ENCODE measurements at places on chromosomes 2 and 18.

DNA sequence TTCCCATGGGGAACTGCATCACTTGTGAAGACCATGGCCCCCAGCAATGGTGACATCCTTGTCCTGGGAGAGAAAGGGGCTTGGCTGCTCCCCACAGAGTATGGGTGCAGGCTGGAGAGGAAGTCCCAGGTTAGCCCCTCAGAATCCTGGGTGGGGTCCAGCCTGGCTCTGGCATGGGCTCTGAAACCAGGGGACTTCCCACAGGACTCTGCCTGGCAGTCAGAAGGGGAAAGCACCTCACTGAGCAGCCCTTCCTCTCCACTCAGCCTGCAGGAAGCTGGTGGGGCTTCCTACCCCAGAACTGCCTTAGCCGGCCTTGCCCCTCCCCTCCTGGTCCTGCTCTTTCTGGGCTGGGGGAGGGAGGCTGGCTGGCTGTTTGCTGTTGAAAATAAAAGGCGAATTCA is 3.7 kb downstream of the NEURL3 start:
- DNase-seq: no peak

DNA sequence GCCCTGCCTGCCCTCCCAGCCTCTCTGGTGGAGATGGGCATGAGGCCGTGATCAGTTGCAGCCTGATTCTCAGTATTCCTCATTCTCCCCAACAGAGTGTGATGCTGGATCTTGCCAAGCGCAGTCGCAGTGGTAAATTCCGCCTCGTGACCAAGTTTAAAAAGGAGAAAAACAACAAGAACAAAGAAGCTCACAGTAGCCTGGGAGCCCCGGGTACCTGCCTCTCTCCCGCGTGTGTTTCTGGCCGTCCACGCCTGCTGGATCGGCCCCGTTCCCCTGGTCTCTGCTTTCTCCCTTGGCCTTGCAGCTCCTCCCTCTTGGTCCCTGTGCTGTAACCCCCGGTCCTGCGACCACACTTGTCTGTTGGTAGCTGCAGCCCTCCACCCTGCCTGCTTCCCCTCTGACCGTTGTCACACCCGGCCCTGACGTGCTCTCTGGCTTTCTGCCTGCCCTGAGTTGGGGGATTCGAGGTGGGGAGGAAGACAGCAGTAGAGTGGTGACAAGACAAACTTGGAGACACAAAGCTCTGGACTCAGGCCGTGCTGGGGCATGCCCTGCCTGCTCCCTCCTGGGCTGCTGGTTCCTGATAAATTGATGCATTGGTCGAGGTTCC is 99.5 kb downstream of the USP40 start:
- no peak for DNase-seq

DNA sequence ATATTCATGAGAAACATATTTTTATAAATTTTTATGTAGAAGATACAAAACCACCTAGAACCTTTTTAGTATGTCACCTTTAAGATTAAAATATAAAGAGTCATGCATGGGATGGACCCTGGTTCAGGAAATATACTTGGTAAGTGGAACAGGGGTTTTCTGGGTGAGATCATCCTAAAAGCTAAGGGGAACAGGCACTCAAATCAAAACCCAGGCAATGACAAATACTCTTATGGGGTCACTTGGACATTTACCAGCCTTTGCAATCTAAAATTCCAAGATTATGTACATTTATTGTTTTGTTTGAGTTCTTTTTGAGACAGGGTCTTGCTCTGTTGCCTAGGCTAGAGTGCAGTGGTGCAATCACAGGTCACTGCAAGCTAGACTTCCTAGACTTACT is 65.8 kb downstream of the SGPP2 start:
- DNase-seq: no peak

- no peak for DNase-seq
Measured at GRCh38 chr2:100767810-100768806, 51.8 kb upstream of the NPAS2 start.

DNA sequence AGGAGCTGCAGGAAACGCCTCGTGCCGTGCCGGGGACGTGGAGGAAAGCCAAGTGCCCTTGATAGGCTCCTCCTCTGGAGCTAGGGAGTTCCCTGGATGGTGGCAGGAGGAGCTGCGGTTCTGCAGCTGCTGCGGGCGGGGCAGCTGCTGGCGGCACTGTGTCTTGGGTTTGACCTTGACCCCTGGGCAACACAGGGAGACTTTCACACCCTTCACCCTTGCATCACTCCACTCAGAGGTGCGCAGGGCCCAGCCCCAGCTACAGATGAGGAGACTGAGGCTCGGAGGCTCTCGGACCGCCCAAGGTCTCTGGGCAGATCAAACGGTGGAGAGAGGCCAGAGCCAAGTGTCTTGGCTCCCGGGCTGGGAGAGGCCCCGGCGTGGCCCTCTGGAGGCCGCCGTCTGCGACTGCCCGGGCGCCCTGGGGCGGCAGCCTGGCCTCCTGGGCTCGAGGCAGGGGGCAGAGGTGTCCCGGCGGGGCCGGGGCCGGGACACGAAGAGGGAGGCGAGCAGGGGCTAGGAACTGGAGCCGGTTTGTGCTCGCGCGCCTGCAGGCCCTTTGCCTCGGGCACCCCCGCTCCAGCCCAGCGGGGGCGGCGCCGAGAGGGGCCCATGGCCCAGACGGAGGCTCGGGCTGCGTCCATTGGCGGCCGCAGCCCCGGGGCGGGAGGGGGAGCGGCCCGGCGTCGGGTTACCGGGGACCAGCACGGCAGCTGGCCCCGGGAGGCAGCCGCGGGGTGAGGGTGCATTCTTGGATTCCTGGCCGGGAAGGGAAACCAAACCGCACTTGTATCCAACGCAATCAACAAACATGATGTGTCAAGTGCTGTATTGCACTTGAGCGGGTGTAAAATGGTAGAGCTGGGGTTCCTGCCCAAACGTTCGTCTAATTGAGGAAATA is 129.6 kb upstream of the SLC1A4 start:
- no peak for DNase-seq

- no peak for DNase-seq
Measured at GRCh38 chr2:9217838-9218770, 11.5 kb downstream of the ASAP2 start.

DNA sequence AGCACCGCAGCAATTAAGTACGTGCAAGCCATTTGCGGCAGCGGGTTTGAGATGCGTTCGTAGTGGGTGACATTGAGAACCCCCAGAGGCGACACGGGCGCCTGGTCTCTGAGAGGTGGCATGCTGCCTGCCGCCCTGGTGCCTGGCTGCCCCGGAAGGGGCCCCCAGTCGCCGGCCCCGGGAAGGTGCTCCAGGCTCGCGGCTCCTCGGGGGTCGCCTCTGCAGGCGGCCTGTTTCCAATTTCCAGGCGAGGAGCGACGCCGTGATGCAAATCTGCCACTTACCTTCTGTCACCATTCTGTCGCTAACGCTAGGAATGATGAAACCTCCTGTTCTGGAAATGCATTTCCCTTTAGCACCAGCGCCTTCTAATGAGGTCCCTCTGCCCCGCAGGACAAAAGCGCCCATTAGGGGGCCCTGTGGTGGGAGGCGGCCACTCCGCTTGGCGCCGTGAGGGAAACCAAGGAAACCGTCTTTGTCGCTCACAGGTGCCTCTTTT is 13.0 kb downstream of the KIF5C start:
- DNase-seq: no peak

DNA sequence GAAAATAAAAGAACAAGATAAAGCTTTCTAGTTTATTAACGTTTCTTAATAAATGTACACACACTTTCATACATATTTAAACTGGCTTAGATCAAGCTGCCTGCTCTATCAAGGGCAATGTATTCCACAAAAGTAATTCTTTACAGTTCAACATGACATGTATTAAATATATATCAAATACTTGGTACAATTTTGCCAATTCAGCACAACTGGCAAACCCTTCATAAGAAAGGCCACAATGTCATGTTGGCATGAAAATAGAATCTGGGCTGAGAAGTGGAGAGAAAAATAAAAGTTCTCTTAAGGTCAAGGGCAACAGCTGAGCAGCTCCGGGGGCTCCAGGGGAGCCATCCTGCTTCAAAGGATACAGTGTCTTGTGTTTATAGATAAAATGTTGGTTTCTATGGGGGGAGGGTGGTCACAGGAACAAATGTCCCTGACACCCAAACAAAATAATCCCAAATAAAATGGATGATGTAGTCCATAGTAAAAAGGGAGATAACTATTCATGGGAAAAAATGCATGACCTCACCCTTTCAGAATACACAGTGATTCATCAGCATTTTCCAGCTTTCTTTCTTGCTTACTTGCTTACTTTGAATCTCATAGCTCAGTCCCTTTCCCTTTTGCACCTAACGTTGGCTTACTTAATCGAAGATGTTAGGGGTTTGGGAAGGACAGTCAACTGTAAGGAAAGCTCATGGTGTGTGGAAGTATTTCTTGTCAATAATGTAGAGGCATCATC is 494.9 kb downstream of the NYAP2 start:
- no peak for DNase-seq

DNA sequence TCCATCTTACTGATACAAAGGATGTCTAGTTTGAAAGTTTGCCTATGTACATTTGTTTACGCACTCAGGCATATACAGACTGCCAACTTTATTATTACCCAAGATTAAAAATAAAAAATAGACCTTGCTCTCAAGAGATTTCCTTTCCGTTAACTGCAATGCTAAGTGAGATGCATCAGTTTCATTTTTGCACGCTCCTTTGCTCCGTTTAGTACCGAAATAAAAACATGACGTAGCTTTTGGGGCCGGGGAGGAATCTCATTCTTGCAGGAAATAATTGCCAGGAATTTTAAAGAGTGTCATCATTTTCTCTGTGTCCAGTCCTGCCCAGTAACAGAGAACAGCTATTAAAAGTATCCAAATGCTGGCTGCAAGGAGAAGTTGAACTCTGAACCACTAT is 169.5 kb downstream of the SLC8A1 start:
- DNase-seq: no peak

DNA sequence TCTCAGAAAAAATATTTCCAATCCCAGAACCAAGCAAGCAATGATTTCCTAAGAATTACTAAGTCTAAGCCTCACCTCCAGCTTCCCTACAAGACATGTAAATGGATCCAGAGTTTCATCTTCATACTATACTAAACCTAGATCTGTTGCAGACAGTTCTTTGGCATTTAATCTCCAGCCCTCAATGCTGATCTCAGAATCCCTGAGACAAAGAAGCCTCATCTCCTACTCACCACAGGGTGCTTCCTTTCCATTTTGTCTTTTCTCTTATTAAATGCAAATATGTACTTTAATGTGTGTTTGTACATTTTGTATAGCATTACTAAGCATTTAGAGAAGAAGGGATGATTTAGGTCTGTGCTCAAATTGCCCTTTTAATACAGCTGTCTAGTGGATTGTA is 954.9 kb downstream of the TDRD15 start:
- DNase-seq: no peak

DNA sequence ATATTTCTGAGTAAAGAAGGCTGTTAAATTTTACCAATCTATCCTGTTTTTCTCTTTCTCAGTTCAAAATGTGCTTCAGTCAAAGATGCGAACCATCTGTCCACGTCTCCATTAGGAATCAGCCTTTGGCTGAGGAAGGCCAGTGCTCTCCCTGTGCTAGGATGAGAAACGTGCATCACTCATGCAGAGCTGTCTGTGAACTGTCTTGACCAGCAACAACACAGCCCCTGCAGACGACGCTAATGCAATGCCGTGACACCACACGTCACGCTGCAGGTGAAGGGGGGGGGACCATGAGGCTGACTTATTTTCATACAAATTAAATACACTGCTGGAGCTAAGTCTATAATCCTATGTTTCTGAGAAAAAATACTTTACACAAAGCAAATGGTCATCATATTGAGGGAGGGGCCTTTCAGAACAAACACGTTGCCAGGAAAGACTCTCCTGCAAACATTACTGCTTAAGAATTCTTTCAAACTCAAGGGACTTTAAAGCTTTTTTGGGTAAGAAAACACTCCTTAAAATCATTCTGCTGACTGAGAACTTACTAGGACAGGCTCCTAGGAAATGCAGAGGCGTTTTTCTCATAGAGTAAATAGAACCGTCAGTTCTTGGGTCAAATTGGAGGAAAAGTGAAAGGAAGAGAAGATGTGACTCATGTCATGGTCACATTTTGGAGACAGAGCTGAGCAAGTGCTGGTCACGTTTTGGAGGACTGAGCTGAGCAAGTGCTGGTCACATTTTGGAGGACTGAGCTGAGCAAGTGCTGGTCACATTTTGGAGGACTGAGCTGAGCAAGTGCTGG is 97.0 kb downstream of the MBP start:
- no peak for DNase-seq

- DNase-seq: no peak
Measured at GRCh38 chr2:128805918-128806317, 487.2 kb upstream of the HS6ST1 start.

- DNase-seq: no peak
Measured at GRCh38 chr2:45684756-45685155, 33.3 kb downstream of the PRKCE start.

GRCh38 chr2:38108907-38109731 is 33.2 kb upstream of the CYP1B1 start:
- no peak for DNase-seq

DNA sequence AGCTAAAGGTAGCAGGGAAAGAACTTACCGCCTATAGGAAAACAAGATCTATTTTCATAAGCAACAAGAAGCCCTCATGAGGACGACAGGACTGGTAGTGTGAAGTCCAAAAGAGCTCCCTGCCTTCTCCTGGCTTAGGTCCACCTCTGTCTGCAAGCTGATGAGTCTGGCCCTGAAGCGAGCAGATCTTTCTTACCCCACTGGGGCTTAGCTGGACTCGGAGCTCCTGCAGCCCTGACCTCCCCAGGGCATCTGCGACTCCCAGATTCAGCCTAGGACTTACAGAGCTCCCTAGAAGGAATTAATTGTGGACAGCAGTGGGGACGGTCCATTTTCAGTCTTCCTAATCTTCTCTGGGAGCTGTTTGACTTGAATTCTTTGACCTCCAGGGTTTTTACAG is 53.7 kb downstream of the MCFD2 start:
- DNase-seq: no peak

DNA sequence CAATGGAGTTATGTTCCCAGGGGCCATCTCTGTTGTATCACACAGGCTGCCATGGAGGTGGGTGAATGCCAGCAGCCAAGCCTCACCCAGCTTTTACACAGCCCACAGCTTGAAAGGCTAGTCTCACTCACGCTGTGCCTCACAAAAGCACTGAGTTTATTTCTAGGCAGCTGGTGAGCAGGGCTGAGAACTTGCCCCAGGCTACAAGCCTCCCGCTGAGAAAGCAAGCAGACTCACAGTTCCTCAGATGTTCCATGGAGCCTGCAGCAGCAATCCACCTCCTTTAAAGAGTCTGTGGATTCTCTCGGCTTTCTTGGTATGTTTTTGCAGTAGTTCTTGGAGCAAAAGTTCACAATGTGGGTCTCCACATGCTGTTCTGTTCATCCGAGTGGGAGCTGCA is 40.9 kb upstream of the ALKAL2 start:
- DNase-seq: no peak
